Esophagus muscularis mucosa (tissue), 4 donors: ENCODE measurements at places on chromosomes 3 and 15. TPM values are rescaled to one million over a fixed set of nuclear protein-coding genes. Genes with fewer than 3 reads are reported as not detected.

- DNase-seq = no peak
Measured at GRCh38 chr3:3448468-3448867, 269.0 kb upstream of the CRBN start.

- DNase-seq = no peak
Measured at GRCh38 chr15:75723171-75723846, 10.7 kb upstream of the CSPG4 start.

The C3orf33 gene
- 3.7 TPM for total RNA-seq

The BNC1 gene
- 0.11 TPM for total RNA-seq

DNA sequence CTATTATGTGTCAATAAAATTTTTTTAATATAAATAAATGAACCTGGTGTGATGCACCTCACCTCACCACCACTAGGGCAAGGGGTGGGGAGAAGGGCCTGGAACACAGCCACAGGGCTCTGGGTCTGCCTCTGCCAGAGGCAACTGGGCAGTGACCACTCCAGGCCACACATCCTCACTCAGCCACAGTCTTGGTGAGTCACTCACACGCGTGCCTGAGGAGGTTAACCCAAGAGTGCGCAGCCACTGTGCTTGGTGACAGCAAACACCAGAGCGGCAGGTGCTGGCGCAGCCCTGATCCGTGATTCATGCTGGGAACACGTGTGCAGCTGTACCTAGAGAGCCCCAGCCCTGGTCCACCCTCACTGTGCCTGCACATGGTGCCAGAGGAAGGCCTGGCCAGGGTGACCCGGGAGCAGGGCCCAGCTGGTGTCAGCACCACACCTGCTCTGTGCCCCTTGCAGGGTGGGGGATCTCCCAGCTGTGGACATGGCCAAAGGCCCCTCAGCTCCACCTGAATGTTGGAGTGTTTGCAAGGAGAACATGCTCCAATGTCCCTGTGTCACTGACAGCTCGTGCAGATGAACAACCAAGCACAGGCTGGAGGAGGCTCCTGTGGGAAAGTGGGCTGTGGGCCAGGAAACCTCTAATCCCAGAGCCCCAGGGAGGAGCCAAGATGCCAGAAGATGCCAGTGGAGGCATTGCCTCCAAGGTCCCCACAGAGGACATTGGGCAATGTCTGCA lies 2.1 kb downstream of the SLC41A3 start:
- DNase-seq = peak; percentile 91

- no peak for DNase-seq
Measured at GRCh38 chr3:168707900-168708299, 612.2 kb upstream of the GOLIM4 start.

The TTLL13 gene
- total RNA-seq = 0.42 TPM

DNA sequence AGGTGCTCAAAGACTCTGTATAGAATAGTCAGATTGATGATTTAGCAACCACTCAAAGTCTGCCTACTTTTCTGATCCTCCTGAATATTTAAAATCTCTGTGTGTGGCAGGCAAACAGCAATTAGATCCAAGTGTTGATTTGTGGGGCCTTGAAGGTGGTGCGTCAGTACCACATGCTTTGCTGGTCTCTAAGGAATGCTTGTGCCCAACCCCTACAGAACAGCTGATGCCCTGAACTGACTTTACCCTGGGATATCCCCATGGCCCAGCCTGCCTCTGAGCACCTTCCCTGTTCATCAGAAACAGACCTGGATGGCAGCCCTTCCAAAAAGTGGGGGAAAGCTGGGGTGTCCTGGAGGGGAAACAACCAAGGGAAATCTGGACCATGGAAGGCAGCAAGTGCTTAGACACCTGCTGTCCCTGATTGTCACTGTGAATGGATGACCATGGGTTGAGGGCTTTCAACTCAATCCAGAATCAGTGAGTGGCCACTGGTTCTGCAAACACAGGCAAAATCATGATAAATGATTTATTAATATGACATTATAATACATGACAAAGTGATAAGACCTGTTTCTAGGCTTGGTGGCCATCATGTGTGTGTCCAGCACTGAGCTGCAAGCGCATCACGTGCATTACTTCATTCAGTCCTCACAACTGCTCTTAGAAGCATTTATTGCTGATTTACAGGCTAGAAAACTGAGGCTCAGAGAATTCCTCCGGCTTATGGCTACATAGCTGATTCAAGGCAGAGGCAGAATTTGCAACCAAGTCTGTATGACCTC lies 76.1 kb upstream of the TPM1 start:
- DNase-seq = no peak

- DNase-seq = no peak
Measured at GRCh38 chr15:48371961-48372360, 40.7 kb downstream of the DUT start.

GRCh38 chr3:120498556-120499346 lies 48.0 kb upstream of the FSTL1 start:
- peak; percentile 87 for DNase-seq

- DNase-seq = no peak
Measured at GRCh38 chr15:91051248-91051647, 28.9 kb upstream of the VPS33B start.

- no peak for DNase-seq
Measured at GRCh38 chr3:129139911-129140310, 18.3 kb upstream of the RAB43 start.

DNA sequence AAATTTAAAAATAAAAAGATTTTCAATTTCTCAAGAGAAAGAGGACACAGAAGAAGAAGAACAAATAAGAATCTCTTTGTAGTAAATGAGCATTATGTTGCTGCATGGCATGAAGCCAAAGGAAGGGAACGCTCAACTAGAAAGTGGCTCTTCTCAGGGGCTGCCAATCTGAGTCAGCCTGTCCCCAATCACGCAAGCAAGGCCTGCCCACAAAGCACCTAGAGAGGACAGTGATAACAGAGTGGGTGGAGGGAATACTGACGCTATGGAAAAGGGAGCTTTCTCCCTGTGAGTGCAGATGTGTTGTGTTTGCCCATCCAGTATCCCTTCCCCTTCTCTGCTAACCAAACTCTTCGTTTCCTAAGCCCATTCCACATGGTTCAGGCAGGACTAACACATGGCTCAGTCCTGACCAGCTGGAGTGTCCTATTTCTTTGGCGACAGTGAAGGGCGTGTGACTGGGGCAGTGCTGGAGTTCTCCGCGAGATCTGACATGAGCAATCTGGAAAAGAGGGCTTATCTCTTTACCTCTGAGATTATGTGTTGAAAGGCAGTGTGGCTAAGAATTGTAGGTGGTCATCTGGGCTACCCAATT lies 14.2 kb downstream of the FBN1 start:
- DNase-seq = no peak

- no peak for DNase-seq
Measured at GRCh38 chr15:22942877-22943276, 37.3 kb downstream of the CYFIP1 start.

DNA sequence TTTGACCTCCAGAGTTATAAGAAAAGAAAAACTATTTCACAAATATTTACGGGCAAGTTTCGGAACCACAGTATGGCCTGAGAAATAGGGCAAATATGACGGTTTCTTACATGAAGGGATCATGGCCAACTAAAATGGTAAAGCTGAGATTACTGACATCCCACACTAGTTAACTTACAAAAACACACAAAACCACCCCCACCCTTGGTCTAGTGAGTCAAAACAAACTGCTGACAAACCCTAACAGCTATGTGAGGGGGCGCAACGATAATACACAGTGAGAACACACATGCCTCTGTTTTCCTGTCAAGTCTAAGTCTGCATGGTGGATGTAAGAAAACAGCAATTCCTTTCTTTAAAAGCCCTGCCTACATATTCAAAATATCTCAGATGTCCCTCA lies 32.3 kb downstream of the CBLB start:
- no peak for DNase-seq

GRCh38 chr3:45772341-45773035 lies 23.8 kb downstream of the SLC6A20 start:
- DNase-seq = no peak

The DUOX1 gene
- 0.58 TPM for total RNA-seq

DNA sequence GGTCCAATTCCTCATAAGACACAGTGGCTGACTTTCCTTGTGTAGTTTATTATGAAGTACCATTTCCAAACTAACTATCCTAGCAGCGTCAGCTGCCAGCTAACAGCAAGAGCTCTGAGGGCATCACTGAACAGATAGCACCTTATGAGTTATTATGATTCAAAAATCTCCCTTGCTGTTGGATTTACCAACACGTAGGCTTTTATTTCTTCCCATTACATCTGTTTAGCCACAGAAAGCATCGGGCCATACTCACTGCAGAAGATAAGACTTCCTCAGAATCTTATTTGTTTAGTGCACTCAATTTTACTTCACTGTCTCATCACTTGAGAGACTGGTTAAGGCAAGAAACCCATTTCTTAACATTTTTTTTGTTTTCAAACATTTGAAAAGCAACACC lies 16.2 kb downstream of the CLDN1 start:
- no peak for DNase-seq

GRCh38 chr3:191340966-191341365 lies 10.6 kb upstream of the UTS2B start:
- DNase-seq = no peak

- no peak for DNase-seq
Measured at GRCh38 chr3:36864180-36865053, 80.4 kb downstream of the TRANK1 start.

DNA sequence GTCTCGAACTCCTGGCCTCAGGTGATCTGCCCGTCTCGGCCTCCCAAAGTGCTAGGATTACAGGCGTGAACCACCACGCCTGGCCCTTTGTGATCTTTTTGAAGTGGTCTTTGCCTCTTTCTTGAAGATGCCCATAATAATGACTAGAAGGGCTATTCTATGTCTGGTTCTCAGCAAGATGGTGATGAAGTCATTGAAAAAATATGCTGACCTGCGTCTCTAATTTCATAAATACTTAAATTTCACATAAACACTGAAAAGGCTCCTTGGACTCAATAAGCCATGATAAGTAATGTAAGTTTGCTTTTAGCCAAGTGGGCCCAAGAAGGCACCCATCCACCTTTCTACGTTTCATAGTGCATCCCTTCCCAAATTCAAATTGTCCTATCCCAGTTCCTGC lies 775 bp upstream of the MAPK6 start:
- no peak for DNase-seq

DNA sequence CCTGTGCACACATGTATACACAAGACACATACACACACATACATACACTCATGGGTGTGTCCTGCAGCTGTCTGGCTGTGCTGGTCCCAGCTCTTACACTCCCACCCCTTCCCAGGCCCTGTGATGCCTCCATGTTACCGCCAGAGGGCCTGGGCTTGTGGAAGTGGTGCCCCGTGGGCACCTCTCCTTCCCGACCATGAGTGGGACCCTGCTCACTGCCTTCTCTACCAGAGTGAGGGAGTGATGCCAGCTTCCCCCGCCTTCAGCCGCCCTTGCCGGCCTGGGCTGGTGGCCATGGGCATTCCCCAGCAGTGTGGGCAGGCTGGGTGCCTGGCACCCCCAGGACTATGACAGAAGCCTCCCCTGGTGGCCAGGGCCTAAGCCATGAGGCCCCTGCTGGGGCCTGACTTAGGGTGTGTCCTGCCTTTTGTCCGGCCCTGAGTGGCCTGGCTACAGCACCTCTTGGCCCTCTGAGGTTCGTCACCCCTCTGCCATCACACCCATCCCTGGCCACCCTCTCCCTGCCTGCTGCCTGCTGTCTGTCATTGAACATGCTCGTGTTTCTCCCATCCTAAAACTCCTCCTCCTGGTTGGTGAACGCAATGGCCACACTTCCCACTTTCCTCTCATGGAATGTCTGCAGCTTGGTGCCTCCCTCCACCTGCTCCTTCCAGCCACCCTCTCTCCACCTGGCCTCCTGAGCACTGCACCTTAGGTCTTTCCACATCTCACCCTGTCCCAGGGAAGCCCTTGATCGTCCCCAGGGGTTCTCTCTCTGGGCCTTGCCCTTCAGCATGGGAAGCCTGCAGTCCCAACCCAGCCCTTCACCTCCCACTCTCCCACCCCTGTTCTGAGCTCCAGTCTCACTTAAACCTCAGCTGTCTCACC lies 14.6 kb downstream of the HDAC11 start:
- DNase-seq = no peak

DNA sequence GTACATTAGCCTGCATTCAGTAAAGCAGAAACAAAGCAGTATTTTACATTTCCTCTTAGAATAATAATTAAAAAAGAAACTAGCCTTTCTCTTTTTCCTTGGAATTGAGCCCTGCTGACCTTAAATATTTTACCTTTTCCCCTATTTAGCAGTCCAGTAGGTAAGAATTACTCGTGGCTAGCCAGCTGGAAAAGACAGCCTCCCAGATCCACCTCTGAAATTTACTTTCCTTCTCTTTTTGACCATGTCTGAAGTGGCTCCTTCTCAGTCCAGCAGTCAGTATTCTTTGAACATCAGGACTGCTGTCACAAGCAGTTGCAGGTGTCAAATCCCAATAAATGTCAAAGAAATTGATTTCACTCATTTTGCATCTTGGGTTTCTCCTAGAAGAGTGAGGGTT lies 311.5 kb upstream of the DCBLD2 start:
- DNase-seq = no peak

GRCh38 chr3:111691293-111691909 lies 96.3 kb upstream of the ZBED2 start:
- DNase-seq = no peak

DNA sequence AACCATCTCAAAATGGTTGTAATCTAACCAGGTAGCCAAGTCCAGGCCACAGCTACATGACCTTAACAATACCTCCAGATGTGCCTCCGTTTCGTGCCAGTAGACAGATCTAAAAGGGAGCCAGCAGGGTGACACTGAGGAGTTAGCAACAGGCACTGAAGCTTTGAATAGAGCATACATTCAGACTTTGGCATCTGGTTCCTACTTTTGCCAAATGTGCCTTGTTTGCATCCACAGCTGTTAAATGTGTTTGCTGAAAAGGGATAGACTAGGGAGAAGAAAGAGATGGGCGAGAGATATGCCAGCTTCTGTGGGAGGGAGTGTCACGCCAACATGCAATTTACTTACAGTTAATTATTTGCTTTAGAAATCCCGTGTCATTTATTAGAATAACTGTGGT lies 1433.9 kb upstream of the CADM2 start:
- no peak for DNase-seq

The FBXO40 gene
- total RNA-seq = not detected

DNA sequence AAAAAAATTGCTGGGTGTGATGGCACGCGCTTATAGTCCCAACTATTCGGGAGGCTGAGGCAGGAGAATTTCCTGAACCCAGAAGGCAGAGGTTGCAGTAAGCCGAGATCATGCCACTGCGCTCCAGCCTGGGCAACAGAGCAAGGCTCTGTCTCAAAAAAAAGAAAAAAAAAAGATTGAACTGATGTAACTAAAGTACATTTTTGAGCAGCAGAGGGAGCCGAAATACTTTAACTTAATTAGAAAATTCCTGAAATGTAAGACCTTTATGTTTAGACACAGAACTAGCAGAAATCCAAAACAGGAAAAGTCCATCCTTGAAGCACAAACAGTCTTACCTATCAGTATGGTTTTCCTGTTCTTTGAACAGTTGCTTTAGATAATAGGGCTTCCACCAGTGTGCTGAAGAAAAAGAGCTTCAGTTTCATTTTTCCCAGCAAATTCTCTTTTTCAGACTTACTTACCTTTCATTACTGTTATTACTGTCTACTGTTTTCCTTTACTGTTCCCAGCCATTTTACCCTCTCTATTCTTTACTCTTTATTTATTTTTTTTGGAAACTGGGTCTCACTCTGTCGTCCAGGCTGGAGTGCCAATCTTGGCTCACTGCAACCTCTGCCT lies 33.4 kb upstream of the ZNF609 start:
- no peak for DNase-seq

The RAB27A gene
- 19.6 TPM for total RNA-seq

- no peak for DNase-seq
Measured at GRCh38 chr3:161568671-161569070, 72.1 kb downstream of the OTOL1 start.
